CD4-positive, alpha-beta T cell treated with Interferon alpha-2 for 1 hour (primary cell): ENCODE measurements at places on chromosomes 3 and 15.

- DNase-seq: no peak
Observed at GRCh38 chr15:100140527-100141308, 201.1 kb downstream of the ADAMTS17 start.

GRCh38 chr3:189833266-189833665, 202.1 kb downstream of the TP63 start:
- no peak for DNase-seq

- no peak for DNase-seq
Observed at GRCh38 chr3:119340446-119340845, 46.3 kb downstream of the ARHGAP31 start.

DNA sequence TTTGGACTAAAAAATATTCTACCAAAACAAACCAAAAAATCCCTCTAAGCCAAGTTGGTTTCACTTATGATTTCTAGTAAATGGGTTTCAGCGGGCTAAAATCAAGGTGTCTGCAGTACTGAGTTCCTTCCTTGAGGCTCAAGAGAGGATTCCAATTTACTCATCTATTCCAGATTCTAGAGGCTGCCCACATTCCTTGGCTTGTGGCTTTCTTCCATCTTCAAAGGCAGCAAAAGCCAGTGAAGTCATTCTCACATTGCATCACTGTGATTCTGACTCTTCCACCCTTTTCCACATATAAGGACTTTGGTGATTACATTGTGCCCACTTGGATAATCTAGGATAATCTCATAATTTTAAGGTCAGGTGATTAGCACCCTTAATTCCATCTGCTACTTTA, 48.1 kb downstream of the DPPA2 start:
- no peak for DNase-seq

DNA sequence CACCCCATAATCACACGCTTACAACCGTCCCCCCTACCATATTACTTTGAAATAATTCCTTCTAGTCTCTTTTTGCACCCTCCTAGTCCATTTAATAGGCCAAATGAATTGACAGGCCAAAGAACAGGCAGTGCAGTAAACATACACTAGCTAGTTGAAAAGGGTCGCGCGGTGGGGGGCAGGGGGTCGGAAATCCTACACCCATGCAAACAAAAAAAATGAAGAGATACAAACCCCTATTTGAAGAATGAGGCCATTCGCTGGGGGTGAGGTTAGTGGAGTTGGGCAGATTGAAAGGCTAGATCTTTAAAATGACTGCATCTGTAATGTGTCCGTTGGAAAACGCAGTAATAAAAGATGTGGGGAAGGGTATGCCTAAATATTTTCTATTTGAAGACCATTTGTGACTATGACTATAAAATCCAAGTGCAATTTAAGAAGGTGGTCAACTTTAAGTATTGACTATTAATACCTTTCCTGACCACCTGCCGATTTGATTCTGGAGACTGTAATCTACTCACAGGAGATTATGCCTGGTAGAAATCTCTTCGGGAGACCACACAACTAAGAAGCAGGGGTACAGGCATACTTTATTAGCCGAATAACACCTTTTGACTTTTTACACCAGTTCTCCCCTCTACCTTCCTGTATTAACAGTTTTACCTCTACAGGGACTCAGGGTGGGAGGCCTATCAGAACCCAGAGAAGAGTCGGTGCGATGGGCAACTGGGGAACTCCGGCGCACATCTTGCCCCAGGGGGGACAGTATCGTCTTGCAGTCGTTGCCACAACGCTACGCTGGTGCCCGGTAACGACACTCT, 762 bp upstream of the ARL6 start:
- DNase-seq: no peak

- peak; percentile 71 for DNase-seq
Observed at GRCh38 chr3:47163169-47164006, 525 bp downstream of the SETD2 start.

DNA sequence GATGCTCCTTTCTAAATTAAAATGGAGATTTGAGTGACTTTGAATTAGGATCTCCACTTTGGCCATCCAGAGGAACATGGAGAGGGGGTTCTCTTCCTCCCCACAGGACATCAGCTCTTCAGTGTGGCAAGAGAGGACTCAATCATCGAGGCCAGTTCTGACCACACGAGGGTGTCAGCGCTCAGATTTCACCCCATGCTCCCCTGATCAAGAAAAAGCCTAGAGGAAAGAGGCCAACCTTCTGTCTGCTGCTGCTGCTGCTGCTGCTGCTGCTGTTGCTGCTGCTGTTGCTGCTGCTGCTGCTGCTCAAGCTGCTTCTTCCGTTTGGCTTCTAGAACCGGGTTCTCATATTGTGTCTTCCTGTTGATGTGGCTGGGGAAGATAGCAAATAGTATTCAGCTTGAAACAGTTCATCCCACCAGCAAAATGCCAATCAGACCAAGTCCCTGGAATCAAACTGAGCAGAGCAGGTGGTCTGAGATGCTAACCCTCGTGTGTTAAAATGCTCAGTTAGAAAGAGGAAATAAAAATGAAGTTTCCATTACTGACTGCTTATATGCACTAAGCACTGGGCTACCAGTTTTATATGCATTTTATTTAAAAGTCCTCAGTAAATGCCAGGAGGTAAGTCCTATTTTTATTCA, 599.0 kb downstream of the MAGI1 start:
- DNase-seq: no peak

GRCh38 chr3:195421400-195421799, 21.4 kb downstream of the ACAP2 start:
- DNase-seq: no peak

GRCh38 chr3:174352227-174352626, 506.9 kb upstream of the NAALADL2 start:
- DNase-seq: no peak

- no peak for DNase-seq
Observed at GRCh38 chr3:121852256-121852655, 17.2 kb downstream of the EAF2 start.
